ENCODE measurements at places on chromosomes 5 and 9. TPM values are rescaled to one million over a fixed set of nuclear protein-coding genes. Genes with fewer than 3 reads are reported as not detected.

DNA sequence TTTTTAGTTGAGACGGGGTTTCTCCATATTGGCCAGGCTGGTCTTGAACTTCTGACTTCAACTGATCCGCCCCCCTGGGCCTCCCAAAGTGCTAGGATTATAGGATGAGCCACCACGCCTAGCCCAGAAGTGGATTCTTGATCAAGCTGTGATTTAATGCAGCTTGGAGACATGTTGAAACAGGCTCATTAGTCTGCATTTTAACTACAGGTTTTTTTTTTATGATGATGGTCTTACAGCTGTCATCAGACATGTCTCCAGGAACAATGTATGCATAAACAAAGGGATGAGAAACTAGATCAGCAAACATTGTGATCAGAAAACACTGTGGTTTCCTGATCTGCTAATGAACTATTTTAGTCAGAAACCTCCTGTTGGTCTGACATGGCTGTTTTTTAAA is 30.0 kb upstream of the PLPP1 start:
- no peaks in the 10 kb centered on the region for H3K4me1 ChIP-seq
- H3K4me3 ChIP-seq, result no peak overlapping the region
- no peak overlapping the region for H3K27ac ChIP-seq
- no peak for DNase-seq
- H3K27me3 ChIP-seq, result no peaks in the 10 kb centered on the region

DNA sequence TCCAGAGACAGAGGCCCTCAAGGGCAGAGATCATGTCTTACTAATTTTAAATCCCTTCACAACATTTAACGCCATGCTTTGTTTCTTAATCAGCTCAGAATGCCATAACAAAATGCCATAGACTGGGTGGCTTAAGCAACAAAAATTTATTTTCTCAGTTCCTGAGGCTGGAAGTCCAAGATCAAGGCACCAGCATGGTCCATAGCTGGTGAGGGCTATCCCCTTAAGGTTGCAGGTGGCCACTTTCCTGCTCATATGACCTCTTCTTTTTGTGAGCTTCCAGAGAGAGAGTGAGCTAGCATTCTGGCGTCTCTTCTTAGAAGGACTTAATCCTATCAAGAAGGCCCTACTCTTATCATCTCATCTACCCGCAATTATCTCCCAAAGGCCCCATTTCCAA is 470.3 kb downstream of the ZNF608 start:
- H3K27ac ChIP-seq, result no peak overlapping the region
- no peak overlapping the region for H3K4me3 ChIP-seq
- no peak for DNase-seq
- no peaks in the 10 kb centered on the region for H3K36me3 ChIP-seq
- no peaks in the 10 kb centered on the region for H3K27me3 ChIP-seq

DNA sequence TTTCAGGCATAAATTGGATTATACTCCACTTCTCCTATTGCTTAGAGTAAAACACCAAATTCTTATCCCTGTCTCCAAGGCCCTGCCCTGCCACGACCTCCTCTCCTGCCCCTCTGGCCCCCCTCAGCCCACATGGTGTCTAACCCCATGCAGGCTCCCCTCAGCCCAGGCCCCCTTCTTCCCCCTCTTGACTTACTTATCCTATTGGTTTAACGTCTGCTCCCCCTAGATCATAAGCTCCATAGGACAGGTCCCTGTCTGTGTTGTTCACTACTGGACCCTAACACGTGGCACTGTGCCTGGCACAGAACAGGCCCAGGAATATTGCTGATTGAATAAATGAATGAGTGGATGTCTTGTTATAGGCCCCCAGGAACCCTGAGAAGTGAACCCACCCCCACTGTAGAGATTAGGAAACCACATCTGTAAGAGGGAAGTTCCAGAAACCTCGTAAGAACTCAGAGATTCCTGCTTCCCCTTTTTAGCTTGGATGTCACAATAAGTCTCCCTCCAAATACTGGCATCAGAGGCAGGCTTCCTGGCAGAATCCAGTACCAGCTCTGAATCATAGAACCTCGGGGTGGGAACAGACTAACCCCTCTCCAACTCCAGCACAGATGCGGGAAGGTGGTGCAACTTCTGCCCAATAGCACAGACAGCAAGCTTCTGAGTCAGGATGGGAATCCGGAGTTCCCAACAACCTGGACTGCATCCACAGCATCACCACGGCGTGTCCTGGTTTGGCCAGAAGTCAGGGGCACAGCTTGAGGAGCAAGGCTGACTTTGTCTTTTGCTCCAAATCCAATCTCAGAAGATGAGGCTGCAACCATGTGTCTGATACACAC is 31.5 kb downstream of the HRH2 start:
- H3K27me3 ChIP-seq, result no peaks in the 10 kb centered on the region
- no peak overlapping the region for H3K4me3 ChIP-seq
- peaks cover 10% of the 10 kb centered on the region for H3K36me3 ChIP-seq
- H3K27ac ChIP-seq, result no peak overlapping the region
- peaks cover 63% of the 10 kb centered on the region for H3K4me1 ChIP-seq

FAM221B gene
- total RNA-seq, result under 0.01 TPM

TLX3 gene
- not detected for total RNA-seq
